ENCODE measurements at places on chromosomes 1 and 21.

DNA sequence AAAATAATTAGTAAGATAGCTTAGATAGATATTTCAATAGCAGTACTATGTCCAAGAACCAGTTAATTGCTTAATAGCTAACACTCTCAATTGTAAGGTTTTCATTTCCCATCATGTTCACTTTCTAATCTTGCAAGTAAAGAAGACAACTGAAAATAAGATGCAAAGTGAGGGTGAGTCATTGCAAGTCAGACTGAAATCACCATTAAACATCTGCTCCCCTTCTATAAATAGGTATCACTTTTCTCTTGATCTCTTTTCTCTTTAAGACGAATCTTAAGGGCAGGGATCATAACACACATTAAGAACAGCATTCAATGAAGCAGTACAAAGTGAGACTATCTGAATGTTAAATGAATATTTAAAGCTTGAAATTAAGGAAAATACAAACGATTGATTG lies 40.4 kb downstream of the UBR4 start:
- DNase-seq = no peak

- no peak for DNase-seq
Measured at GRCh38 chr1:111234866-111235265, 7.4 kb downstream of the CHI3L2 start.

DNA sequence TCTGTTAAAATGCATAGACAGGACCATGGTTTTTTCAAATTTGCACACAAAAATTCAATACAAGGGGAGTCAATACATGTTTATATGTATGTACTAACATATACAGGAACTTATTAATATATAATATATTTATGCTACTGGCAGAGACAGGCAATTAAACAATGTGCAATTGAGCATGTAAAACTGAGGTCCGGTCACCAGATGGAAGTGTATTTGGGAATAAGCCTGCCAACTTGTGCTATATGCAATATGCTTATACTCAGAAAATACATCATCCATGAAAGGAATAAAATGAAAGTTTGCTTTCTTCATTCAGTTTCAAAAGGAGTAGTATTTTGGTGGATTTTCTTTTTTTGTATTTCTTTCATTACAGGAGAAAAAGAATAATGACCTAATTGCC lies 640.2 kb upstream of the CXADR start:
- no peak for DNase-seq

DNA sequence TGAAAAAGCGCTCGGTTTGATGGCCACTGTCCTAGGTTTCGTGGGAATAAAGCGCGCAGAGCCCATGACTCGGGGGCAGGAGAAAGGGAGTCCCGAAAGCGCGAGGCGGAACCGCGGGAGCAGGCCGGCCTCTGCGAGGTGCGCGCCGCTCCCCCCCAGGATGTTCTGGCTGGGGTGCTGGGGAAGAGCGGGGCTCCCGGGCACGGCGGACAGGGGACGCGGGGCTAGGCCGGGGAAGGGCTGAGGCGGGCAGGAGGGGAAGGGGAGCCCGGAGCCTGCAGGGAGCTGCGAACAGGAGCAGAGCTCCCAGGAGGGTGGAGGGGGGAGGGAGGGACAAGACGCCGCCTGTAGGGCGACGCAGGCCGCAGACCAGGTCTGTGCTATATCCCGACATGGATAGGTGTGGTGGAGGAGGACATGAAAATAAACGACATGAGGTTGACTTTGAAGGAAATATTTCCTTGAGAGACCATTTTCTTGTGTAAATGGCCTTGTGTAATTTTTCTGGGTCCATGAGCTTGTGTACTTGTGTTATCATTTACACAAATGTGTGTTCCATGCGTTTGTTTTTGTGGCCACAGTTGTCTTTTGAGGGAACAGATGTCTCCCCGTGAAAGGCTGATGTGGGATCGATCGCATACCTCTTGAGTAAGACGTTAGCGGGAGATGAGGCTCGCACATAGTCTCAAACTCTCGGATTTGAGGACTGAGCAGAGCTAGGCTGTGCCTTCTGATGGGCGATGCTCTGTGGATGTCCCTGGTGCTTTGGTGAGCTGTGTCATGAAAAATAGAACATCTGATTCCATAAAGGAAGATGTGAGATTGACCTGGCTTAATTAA lies 1.3 kb downstream of the PCNT start:
- peak; percentile 53 for DNase-seq

DNA sequence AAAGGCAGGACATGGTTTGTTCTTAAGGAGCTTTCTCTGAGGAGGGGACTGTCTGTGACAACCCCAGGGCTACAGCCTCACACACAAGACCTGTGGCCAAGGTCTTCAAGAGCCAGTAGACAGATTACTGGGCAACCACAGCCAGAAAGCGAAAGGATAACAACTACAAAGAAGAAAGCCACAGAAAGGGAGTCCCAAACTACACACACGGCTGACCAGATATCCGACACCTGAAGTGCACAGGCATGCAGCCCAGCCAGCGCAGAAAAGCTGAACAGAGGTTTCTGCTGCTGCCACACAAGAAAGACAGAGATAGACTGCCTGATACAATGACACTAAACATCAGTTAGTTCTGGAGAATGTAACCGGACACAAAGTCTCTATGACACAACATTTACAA lies 21.4 kb upstream of the NADK start:
- no peak for DNase-seq

- no peak for DNase-seq
Measured at GRCh38 chr1:29631361-29631760, 395.0 kb downstream of the PTPRU start.

- no peak for DNase-seq
Measured at GRCh38 chr1:155187456-155187891, 13.8 kb downstream of the TRIM46 start.

DNA sequence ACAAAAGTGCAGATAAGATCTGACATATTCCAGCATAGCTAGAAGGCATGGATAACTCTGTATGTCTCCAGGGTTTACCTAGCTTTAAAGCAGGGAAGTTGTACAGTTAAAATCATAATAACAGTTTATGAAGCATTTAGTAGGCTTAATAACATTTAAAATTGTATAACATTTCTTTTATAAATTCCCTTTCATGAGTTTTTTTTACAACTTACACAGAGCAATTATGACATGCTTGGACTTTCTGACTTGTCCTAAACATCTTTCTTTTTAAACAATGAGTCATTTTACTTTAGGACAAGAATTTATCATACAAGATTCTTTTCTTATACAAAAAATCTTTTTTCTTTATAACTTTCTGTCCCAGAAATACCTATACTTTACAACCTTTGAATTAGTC lies 408.5 kb upstream of the NEGR1 start:
- no peak for DNase-seq

DNA sequence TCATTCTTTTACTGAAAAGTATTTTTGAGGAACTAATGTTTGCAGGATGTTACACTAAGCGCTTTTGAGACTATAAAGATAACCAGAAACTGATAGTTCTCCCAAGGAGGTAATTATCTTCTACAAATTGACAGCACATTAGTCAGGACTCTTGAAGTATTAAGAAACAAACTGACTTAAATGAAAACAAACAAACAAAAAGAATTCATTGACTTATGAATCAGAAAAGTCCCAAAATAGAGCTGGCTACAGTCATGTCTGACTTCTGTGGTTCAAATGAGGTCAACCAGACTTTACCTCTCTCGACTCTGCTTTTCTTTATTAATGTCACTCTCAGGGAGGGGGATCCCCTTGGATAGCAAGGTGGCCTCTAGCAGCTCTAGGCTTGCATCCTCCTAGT lies 296.8 kb downstream of the TPR start:
- DNase-seq = no peak

- DNase-seq = peak; percentile 7
Measured at GRCh38 chr1:94925561-94926125, 1.3 kb downstream of the CNN3 start.

- DNase-seq = no peak
Measured at GRCh38 chr1:203995228-203995627, 77.7 kb upstream of the SOX13 start.

DNA sequence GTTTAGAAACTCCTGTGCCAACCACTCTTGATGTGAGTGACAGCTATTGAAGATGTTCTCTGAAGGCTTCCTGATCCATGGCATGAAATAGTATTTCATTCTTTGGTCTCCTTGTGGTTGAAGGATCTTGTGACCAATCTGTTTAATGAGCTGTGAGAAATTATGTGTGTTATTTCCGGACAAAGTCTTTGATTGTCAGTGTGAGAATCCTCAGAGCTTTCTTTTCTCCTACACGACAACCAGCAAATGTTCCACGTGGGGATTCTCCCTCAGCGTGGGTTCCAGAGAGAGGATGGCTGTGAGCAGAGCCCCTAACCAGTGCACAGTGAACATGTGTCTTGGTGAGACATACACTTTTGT lies 45.0 kb upstream of the HOOK1 start:
- DNase-seq = no peak

DNA sequence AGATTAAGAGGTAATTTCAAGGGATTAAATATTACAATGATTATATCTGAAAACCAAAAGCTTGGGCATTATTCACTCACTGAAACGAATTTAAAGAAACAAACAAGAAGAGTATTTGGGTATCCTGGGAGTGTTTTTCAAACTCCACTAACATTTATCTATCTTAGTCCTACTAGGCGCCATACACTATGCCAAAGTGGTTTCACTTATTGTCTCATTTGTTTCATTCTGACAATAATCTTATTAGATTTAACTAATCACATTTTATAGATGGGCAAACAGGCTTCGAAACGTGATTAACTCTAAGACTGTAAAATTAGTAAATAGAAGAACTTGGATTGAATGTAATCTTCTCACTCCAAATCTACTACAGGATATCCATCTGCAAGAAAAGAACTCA lies 25.4 kb downstream of the ASH1L start:
- DNase-seq = no peak

DNA sequence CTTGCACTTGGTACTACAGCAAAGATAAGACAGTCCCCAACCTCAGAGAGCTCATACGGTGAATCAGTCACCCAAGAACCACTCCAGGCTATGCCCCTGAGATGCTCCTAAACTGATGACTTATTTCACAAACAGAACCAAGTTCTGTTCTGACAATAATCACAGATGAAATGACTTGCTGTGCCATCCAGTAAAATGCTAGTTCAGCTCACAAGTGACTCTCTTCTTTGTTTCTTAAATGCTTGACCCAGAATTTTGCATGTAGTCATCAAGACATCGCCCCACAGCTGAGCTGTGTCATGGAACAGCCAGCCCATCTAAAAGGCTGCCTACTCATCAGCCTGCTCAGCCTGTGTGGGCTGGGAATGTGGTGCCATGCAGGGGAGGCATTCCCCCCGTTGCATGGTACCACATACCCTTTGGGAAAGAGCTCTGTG lies 6.1 kb upstream of the SLC19A2 start:
- no peak for DNase-seq

GRCh38 chr1:185886671-185887070 lies 152.5 kb downstream of the HMCN1 start:
- no peak for DNase-seq

- DNase-seq = no peak
Measured at GRCh38 chr1:27993241-27993640, 33.5 kb downstream of the XKR8 start.

DNA sequence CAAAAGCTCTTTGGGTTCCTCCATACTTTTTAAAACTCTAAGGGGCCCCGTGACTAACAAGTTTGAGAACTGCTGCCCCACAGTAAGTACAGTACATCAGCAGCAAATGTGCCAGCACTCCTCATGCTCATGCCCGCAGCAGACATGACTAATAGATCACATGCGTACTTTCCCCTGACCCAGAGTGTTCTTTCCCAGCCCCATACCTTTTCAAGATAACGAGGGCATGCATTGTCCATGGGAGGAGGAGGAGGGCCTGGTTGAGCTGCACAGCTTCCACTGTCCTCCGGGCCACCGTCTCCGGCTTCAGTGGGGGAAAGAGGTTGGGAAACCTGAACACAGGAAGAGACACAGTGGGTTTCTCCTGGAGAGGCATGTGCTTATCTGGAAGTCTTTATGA lies 45.5 kb downstream of the DHRS3 start:
- no peak for DNase-seq

- no peak for DNase-seq
Measured at GRCh38 chr1:33925586-33925985, 61.7 kb downstream of the HMGB4 start.

- DNase-seq = no peak
Measured at GRCh38 chr1:76430531-76430930, 356.0 kb downstream of the ST6GALNAC3 start.

DNA sequence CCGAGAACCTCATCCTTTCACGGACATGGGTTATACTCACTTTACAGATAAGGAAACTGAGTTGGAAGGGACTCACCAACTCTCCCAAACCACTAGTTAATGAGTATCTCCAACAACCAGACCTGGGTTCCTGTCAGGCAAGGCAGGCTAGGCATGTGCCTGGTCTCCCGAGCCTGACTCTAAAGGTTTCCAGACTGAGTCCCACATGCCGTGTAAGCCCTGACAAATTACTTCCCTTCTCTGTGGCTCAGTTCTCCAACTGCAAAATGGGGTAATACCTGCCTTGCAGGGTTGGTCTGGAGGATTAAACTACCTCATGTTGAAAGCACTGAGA lies 34.3 kb downstream of the SSBP3 start:
- DNase-seq = no peak

DNA sequence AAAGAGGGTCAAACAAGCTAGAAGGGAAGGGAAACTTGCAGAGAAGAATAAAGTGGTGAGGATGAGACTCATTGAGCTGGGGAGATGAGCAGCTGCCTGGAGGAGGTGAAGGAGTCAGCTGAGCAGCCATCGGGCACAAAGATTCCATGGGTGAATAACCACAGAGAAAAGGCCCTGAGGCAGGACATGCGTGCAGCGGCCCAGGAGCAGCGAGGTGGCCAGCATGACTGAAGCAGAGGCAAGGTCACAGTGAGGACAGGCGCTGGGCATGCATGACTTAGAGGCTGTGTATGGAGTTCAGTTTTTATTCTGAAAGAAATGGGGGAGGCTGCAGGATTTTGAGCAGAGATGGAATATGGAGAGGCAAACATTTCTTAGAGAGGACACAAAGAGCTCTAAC lies 24.9 kb downstream of the OLFML2B start:
- no peak for DNase-seq

- DNase-seq = no peak
Measured at GRCh38 chr1:23395154-23395724, 25.6 kb upstream of the ZNF436 start.

GRCh38 chr1:117613249-117613968 lies 7.6 kb downstream of the TENT5C start:
- peak; percentile 66 for DNase-seq

- no peak for DNase-seq
Measured at GRCh38 chr1:234702342-234703000, 92.5 kb upstream of the IRF2BP2 start.

- no peak for DNase-seq
Measured at GRCh38 chr1:26340047-26340481, 13.9 kb downstream of the CRYBG2 start.

- DNase-seq = no peak
Measured at GRCh38 chr1:215651867-215652266, 84.8 kb downstream of the KCTD3 start.

- no peak for DNase-seq
Measured at GRCh38 chr1:8217809-8218208, 100.1 kb upstream of the SLC45A1 start.

All from common myeloid progenitor, CD34-positive (primary cell).